ENCODE measurements at places on chromosomes 5 and 9. TPM values are rescaled to one million over a fixed set of nuclear protein-coding genes. Genes with fewer than 3 reads are reported as not detected.
A peak's percentile ranks its signal among the peaks of the same experiment; 100 is the strongest.

DNA sequence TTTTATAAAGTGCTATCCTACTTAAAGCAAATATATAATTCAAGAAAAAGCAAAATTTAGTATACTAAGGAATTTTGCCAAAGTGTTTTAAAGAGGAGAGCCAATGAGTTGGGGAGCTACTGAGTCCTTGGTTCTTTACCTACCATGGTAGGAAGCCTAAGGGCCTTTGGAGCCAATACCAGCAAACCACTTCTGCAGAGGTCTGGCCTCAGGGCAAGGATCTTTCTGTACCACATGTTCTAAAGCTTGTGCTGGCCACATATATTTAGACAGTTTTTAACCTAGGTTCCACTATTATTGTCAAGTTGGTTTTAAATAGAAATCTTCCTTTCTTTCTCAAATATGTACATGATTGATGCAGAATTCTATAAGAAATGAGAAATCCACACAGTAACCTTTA, 172.3 kb upstream of the NREP start:
- no peak overlapping the region for H3K27ac ChIP-seq
- no peaks in the 10 kb centered on the region for H3K36me3 ChIP-seq
- H3K4me3 ChIP-seq: no peak overlapping the region
- DNase-seq: no peak
- H3K4me1 ChIP-seq: no peaks in the 10 kb centered on the region

DNA sequence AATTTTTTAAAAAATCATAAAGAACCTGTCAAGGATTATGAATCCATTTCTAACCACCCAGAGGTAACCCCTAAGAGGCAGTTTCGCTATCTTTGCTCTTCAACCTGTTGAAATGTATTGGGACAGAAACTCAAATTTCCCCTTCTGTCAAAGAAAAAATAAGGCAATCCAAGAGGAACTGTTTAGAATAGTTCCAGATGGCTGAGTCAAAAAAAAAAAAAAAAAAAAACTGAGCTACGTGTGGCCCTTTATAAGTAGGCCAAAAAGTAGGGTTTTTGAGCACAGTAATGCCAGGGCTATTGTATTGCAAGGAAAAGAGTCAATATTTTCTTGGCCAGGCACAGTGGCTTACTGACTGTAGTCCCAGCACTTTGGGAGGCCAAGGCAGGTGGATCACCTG, 94.9 kb downstream of the RAD23B start:
- no peaks in the 10 kb centered on the region for H3K27me3 ChIP-seq
- DNase-seq: no peak
- H3K27ac ChIP-seq: no peak overlapping the region
- H3K36me3 ChIP-seq: no peaks in the 10 kb centered on the region
- no peaks in the 10 kb centered on the region for H3K4me1 ChIP-seq
- H3K4me3 ChIP-seq: no peak overlapping the region

DNA sequence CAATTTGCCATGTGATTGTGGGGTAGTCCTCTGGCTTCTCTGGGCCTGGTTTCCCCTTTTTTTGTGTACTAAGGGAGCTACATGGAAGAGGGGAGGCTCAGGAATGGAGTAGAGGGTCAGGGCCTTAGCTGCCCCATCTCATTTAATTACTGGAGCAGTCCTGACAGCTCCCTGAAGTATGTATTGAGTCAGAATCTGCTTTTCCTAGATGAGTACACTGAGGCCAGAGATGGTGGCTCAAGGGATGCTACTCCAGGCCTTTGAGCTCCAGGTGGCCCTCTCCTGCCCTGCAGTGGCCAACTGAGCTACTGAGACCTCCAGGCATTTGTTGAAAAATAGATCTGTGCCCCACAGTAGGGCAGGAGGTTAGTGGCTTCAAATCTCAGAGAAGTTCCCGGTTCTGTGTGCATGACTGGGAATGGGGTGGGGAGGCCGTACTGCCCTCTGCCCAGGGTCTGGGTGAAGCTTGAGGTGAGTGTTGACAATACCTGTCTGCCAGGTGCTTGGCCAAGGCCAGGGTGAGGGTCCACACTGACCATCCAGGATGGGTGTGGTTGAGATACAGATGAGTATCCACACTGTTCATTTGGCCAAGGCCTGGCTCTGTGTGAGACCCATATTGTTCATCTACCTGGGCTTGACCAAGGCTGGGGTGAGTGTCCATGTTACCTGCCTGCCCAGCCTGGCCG, 45.7 kb downstream of the CXXC5 start:
- H3K4me3 ChIP-seq: no peak overlapping the region
- DNase-seq: no peak
- H3K4me1 ChIP-seq: no peaks in the 10 kb centered on the region
- H3K27me3 ChIP-seq: no peaks in the 10 kb centered on the region
- H3K27ac ChIP-seq: no peak overlapping the region

- H3K4me3 ChIP-seq: no peak overlapping the region
- H3K27me3 ChIP-seq: no peaks in the 10 kb centered on the region
- H3K27ac ChIP-seq: no peak overlapping the region
- H3K36me3 ChIP-seq: no peaks in the 10 kb centered on the region
Measured at GRCh38 chr5:176578391-176578808, 29.3 kb downstream of the CDHR2 start.

DNA sequence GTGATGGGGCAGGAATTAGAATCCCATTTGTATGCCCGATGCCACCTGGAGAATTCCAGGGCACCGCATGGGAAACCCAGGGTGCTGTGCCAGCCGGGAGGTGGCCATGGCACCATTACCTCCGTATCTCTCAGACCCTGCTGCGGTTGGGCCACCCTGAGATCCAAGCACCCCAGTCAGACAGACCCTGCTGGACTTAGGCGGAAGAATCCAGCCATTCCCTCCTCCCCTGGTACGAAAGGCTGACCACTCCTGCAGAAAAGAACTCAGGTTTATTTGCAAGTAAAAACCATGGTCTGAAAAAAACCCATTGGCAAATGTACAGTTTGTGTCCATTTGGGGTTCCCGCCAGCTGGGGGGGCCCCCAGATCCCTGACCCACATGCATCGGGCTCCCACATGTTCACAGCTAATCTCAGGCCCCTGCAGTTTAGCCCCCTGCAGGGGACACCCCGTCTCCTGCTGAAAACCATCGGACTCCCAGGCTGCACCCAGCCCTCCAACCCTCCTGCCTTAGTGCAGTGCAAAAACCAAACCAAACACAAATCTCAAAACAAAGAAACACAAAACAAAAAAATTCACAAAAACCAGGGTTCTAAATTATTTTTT, 23.6 kb upstream of the SARDH start:
- peak; percentile 40 for DNase-seq
- H3K36me3 ChIP-seq: no peaks in the 10 kb centered on the region
- no peak overlapping the region for H3K27ac ChIP-seq
- no peak overlapping the region for H3K4me3 ChIP-seq

DNA sequence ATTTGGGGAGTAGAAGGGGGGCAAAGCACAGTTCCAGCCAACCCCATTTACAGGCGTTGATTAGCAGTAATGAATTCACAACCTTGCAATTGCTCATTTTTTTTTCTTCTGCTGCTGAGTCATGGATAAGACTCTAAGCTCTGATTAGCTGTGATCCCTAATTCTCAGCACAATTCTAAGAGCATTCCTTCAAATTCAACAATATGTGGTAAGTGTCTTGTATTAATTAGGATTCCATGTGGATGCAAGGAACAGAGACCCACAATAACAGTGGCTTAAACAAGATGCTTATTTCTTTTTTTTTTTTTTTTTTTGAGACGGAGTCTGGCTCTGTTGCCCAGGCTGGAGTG, 133.4 kb downstream of the PALM2AKAP2 start:
- H3K27me3 ChIP-seq: no peaks in the 10 kb centered on the region
- H3K27ac ChIP-seq: no peak overlapping the region
- DNase-seq: no peak
- peaks cover 9% of the 10 kb centered on the region for H3K4me1 ChIP-seq

DNA sequence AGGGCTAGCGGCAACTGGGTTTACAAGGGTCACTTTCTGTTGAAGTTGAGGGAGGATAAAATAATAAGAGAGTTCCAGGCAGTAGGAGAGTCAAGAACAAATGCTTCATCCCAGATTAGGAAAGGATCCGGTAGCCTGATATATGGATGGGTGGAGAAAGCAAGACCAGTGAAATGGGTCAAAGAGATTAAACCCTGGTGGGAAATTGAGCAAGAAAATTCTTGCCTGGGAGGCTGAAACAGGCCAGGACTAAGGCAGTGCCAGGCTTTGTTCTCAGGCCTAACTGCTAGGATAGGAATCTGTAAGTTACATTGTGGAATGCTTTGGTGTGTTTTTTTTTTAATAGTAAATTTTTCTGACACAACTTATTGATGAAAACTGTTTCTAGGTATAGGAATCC, 257.4 kb upstream of the RFX3 start:
- no peaks in the 10 kb centered on the region for H3K4me1 ChIP-seq
- H3K36me3 ChIP-seq: no peaks in the 10 kb centered on the region
- H3K27ac ChIP-seq: no peak overlapping the region
- H3K4me3 ChIP-seq: no peak overlapping the region
- DNase-seq: no peak

DNA sequence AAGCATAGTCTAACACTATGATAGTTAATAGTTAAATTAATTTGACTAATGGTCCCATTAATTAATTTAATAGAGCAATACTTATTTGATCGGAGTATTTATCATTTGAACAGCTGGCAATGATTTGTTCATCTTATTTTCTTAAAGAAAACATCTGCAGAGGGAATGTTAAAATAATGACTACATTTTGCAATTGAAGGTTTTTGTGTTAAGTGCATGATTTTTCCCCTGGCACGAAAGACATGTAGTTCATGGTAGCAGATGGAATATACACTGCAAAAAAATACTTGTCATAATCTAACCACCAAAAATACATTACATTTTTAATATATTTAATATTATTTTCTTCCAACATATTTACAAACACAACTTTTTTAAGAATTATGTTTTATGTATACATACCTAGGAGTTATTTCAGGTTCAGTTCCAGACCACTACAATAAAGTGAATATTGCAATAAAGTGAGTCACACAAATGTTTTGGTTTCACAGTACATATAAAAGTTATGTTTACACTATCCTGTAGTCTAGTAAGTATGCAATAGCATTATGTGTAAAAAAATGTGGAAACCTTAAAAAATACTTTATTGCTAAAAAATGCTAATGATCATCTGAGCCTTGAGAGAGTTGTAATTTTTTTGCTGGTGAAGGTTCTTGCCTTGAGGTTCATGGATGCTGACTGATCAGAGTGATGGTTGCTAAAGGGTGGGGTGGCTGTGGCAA, 292.6 kb upstream of the DAB2 start:
- no peak for DNase-seq
- no peaks in the 10 kb centered on the region for H3K4me1 ChIP-seq
- H3K36me3 ChIP-seq: no peaks in the 10 kb centered on the region
- H3K27me3 ChIP-seq: no peaks in the 10 kb centered on the region
- H3K27ac ChIP-seq: no peak overlapping the region

DNA sequence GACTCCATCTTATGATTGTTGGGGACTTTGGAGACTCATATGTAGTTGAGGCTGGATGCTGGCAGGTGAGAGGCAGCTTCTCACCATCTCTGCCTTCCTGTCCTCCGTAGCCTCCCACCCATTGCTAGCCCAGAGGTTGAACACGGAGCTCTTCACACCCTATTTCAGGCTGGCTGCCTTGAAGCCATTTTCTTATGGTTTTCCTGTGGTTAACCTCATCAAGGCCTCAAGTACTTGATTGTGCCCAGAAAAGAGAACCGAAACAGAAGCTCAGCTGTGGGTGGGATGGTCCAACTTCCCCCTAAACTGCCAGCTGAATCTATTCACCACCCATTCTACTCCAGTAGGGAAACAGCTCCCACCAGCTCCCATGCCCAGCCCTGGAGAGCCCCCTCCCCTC, 102.9 kb downstream of the LIFR start:
- DNase-seq: peak; percentile 38
- no peaks in the 10 kb centered on the region for H3K4me1 ChIP-seq
- no peak overlapping the region for H3K4me3 ChIP-seq
- no peaks in the 10 kb centered on the region for H3K36me3 ChIP-seq

Gene PIP5K1B
- 8.8 TPM for total RNA-seq

Gene HTR4
- total RNA-seq: 0.90 TPM

Gene TRPM6
- 1.0 TPM for total RNA-seq

Measured in aorta (tissue), 5 donors.